CD4-positive, alpha-beta T cell treated with Interleukin-17A for 4 hours (primary cell): ENCODE measurements at places on chromosomes 11 and 22.
A peak's percentile ranks its signal among the peaks of the same experiment; 100 is the strongest.

DNA sequence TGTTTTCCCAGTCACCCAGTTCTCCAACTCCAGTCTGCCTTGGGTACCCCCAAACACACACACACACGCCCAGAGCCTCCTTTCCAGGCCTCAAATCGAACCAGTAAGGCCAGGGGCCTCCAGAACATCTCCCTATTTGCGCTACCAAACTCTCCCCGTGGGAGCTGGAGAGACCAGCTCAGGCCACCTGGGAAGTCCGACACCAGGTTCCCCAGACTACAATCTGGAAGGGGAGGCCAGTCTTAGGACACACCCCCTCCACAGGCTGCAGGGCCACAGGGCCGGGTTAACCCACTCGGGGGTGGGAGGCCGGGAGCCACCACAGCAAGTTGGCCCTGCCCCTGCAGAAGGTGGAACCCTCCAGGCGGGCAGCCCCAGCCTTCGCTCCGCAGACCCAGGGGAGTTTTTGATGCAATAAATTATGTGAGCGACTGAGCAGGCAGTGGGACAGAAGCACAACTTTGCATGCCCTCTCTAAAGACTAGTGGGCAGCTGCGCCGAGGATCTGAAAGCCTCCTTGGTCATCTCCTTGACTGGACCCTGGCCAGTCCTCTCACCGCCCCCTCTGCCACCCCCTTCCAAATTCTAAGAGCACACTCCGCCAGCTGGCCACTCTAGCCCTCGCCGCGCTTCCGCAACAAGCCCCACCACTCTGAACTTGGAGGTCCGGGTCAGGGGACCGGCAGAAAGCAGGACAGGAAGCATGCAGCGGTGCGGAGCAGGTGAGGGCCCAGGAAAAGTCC lies 2.8 kb downstream of the IGF2 start:
- no peak for DNase-seq

DNA sequence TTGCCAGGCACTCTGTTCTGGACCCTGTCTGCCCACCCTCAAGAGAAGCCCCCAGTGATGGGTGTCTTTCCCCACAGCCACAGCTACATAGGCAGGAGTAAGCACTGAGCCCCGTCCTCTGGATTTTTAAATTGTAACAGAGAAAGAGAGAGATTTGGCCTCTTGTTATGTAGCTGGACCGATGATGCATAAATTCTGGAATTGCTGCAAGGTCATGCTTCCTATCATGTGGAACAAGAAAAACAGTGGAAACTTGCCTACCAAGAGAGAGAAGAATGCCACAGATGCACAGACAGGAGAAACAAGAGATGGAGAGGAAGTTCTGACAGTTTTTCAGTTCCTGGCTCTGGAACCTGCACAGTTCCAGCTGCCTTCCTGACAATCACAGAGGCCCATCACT lies 150.2 kb downstream of the ETS1 start:
- no peak for DNase-seq

DNA sequence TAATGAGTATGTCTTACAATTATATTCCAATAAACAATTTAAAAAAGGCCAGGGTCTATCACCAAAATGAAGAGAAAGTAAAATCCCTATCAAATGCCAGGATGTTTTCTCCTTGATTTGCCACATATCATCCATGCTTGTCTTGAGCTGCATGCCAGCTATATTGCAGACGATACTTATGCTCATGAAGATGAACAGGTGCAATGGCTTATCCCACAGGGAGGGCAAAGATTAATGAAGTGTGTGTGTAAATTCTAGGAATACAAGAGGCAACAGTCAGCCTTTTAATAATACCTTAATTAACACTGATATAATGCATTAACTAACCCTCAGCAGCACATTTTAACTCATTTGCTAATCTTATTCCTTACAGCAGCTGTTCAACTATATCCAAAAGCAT lies 850.5 kb downstream of the KCNA4 start:
- no peak for DNase-seq

DNA sequence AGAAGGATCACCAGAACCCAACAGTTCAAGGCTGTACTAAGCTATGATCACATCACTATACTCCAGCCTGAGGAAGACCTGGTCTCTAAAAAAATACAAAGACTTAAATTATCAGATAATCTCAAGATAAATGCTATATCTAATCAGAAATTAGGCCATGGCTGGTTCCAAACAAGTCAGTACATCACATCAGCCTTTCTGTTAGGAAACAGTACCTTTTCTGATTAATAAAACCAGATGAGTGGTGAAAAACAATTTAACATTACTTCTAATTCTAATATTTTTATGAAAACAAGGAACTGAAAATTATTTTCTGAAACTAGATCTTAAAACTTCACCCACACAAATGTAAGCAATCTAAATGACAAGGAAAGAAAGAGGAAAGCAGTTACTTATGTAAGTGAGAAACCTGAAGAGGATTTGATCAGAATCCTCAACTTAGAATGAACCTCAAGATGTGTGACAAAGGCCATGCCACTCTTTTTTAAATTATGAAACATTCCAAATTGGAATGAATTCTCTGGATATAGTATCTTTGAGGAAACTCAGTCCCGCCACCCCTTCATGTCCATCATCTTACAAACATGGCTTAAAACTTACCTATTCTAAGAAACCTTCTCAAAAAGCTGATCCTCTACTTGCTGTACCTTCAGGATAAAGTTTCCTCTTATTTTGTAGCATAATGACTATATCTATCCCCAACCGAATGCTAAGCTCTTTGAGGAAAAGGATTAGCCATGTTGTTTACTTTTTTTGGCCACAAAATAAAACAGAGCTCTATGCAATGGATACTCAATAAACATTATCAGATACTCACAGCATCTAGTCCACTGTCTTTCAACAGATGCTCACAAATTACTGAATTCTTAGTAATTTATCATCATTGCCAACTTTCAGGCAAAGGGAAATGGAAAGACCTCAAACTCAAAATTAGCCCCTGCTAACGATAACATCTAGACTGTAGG lies 132.0 kb downstream of the MRTFA start:
- no peak for DNase-seq

- no peak for DNase-seq
Measured at GRCh38 chr22:37206841-37207821, 5.1 kb downstream of the SSTR3 start.

DNA sequence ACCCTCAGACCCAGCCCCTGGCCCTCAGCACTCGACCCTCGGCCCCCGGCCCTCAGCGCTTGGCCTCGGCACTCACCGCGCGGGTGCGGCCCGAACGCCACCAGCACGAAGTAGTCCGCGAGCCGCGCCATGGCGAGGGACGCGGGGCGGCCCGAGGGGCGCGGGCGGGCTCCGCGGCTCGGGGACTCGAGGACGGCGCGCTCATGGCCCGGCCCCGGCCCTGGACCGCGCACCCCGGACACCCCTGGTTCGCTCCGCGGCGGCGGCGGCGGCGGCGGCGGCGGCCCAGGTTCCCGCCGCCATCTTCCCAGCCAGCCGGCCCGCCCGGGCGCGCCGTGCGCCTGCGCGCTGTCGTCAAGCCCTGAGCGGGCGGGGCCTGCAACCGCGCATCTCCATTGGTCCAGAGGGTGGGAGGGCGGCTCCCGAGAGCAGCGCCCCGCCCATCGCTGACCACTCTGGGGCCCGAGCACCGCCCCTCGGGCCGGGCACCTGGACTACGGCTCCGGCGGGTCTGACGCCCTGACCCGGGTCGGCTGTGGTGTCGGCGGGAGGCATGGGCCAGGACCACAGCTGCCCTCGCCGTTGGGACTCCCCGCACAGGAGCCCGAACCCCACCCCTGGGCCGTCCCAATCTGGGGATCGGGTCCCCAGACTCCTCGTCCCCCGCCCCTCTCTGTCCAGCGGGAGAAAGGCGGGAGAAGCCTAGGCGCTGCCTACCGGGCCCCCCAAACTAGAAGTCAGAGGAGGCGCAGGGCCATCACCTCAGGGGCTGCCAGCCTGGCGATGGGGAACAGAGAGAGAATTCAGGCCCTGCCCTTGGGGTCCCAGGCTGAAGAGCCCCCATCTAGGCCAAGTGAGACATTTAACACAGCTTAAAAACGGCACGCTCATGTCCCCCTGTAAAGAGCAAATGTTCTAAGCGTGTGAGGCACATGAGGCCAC lies at the start of gene SBF1:
TSS of gene SBF1 (minus strand) at position 326 of the 942 bp plus-strand sequence. CDS start at position 131, 195 bp downstream.
- peak; percentile 91 for DNase-seq

- no peak for DNase-seq
Measured at GRCh38 chr11:38952698-38953097, 2354.7 kb upstream of the RAG2 start.

DNA sequence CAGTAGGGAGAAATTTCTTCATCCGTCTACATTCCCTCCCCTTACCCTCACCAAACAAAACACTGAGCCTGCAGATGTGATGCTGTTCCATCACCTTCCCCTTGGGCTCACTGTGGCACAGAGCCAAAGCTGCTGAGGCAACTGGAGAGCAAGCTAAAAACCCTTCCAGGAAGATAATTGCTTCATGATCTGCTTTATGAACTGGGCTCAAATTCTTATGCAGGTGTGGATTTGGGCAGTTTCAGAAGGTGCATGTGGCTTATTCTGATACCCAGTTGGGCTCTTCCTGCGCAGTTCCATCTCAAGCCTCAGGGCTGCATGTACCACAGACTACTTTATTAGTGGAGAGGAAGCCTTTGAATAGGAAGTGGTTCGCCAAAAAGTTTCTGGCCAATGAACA lies 58.3 kb downstream of the AAMDC start:
- DNase-seq = no peak

DNA sequence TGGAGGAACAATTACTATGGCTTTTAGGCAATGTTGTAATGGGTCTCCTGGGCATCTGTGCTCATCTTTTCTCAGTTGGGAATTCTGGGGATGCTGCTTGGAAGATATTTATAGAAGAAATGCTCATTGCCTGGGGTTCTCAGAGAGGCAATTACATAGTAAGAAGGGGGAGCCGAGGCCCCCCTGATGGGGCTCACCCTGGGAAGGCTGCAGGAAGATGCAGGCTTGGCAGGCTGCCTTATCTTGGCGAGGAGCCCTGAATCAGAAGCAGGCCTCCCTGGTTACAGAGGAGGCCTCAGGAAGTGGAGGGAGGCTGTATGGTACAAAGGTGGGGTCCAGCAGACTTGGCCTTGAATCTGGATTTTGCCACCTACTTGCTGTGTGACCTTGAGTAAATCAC lies 60.6 kb upstream of the CRYBB3 start:
- DNase-seq = no peak
